ENCODE measurements at places on chromosomes 12 and 14.

GRCh38 chr14:96126339-96126782 lies 78.3 kb upstream of the BDKRB2 start:
- DNase-seq = no peak

DNA sequence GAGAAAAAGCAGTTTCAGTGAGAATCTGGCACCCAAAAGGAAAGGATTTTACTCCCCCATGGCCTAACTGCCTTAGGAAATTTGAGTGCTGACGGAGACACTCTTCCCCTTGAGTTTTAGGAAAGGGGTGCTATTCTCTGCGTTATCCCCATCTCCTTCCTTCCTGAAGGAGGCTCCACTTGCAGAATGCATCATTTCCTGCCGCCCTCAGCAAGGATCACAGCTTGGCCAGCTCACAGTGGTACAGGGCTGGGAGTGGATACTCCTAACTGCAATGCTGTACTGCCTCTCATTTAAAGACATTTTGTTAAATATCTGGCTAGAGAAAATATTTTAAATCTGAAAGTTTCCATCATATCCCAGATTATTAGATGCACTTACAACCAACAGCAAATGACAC lies 33.0 kb downstream of the RDH12 start:
- no peak for DNase-seq

- DNase-seq = no peak
Observed at GRCh38 chr12:89484470-89484869, 40.1 kb downstream of the GALNT4 start.

DNA sequence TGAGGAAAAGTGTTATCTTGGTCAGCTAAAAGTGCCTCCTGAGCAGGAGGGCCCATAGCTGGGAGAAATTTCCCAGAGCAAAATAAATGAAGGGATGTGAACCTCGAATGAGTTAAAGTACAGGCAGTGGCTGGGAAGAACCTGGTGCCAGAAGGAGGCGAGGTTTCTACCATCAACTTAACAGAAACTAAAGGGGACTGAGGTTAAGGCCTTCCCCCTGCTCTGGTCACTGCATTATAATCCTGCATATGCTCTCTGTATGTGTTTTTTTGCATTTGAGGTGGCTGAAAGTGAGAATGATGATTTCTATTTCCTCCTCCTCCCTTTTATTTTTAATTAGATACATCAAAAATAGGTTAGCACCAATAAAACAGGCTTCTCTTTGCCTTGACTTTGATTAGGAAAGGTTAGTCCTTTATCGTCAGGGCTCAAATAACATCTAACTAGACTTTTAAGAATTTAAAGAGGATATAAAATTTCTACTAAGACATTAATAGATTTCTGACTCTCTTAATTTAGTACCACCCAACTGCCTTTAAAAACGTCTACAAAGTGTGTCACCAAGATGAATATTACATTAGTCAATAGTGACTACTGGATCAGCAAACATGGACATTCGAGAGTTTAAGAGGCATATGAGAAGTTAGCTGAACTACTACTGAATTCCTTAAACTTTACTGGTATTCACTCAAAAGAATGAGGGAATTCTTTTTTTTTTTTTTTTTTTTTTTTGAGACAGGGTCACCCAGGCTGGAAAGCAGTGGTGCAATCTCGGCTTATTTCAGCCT lies 49.2 kb downstream of the GALNT4 start:
- no peak for DNase-seq

GRCh38 chr14:90726656-90727055 lies 89.6 kb downstream of the TTC7B start:
- DNase-seq = no peak

DNA sequence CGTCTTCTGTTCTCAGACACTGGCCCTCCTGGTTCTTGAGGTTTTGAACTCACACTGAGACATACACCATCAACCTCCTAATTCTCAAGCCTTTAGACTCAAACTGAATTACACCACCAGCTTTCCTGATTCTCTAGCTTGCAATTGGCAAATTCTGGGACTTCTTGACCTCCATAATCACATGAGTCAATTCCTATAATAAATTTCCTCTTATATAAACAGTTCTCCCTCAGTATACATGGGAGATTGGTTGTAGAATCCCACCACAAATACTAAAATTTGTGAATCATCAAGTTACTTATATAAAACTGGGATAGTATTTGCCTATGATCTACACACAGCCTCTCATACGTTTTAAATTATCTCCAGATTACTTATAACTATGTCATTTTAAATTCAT lies 162.2 kb downstream of the DIO2 start:
- no peak for DNase-seq

- no peak for DNase-seq
Observed at GRCh38 chr12:121114019-121114639, 18.5 kb upstream of the P2RX7 start.

GRCh38 chr12:62957233-62957953 lies 22.4 kb upstream of the PPM1H start:
- no peak for DNase-seq

GRCh38 chr12:64616201-64616600 lies 5.9 kb downstream of the RASSF3 start:
- DNase-seq = no peak

DNA sequence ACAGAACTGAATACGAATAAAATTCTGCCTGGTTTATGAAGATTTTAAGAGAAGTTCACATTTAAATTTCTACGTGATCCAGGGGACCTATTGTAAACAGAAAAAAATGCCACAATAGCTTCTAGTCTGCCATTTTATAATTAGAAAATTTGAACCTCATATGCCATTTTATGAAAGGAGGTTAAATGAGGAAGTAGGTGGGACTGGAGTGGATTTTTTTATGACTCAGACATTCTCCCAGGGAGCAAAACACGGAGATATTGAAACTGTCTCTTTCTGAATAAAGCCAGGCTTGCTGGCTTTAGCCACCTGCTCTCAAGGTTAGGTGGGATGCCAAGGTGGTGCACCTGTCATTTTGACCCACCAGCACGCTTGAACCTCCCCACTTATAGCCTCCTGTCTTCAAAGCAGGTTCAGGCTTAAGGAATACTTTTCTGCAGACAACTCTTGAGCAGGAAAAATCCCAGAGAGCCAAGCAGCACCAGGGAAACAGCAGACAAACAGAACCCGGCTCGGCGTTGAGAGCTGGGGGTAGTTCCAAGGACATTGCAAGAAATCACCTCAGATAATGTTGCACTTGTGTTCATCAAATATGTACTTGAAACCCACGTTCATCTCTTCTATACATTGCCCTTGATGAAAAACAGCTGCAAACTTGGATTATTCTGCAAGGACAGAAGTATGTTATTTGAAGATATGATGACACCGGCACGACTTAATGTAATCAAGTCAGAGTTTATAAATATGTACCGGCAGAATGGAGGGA lies 203.7 kb downstream of the PPM1H start:
- no peak for DNase-seq

DNA sequence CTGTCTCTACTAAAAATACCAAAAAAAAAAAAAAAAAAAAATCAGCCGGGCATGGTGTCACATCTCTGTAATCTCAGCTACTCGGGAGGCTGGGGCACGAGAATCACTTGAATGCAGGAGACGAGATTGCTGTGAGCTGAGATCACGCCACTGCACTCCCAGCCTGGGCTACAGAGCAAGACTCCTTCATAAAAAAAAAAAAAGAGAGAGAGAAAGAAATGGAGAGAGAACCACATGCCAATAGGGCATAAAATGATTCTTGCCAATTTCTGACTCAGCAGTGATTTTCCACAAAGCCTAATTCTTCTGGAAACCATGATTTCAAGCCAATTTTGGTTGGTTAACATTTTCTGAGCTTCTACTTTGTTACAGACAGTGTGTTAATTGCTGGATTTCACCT lies 250.4 kb upstream of the SEL1L start:
- no peak for DNase-seq

DNA sequence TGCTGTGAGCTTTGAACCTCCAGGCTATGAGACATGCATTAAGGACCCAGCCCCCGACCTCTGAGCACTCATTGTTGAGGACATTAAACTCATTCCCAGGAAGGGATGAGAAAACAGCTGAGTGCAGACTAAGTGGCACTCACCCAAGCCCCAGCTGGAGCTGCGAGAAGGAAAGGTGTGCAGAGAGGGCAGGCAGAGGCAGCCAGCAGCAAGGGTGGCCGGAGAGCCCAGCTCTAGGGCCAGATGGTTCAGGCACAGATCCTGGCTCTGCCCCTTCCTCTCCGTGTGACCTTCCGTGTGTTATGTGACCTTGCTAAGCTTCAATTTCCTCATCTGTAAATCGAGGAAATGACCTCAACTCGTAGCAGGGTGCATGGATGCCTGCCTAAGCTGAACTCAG lies 3.7 kb downstream of the TSPAN11 start:
- DNase-seq = no peak

DNA sequence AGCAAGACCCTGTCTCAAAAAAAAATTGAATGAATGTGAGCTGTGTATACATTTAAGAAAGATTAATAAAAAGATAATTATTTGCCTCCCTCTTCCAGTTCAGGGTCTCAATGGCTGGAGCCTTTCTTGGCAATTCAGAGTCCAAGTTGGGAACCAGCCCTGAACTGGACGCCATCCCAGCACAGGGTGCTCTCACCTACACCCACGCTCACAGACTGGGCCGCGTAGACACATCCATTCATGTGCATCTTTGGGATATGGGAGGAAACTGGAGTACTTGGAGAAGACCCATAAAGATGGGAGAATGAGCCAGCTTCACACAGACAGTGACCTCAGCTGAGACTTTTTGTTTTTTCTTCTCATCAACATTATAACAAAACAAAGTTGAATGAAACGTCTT lies 6.5 kb downstream of the MAPK1IP1L start:
- DNase-seq = no peak

GRCh38 chr12:6020930-6021329 lies 75.9 kb upstream of the ANO2 start:
- DNase-seq = no peak
